ENCODE measurements at places on chromosomes 2 and 18.

- DNase-seq, result no peak
These were observed 48.1 kb downstream of the ODC1 start for GRCh38 chr2:10400002-10400401.

- DNase-seq, result no peak
These were observed 50.4 kb upstream of the NABP1 start for GRCh38 chr2:191627518-191627917.

GRCh38 chr2:220961143-220961860, 610.8 kb downstream of the EPHA4 start:
- no peak for DNase-seq

DNA sequence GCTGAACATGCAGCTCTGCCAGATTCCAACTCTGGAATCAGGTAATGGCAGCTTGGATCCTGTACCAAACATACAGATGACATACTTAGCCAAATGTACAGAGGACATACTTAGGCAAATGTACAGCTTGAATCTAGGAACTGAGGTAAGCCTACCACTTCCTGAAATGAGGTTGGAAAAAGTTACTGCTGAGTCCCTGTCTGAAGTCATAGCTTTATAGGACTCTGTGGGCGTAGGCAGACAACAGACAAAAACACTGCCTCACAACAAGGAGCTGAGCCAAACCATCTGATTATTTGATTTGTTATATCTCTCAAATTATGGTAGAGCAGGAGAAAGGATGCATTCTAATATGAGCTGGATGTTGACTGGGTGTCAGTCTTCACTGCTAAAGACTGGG, 290.2 kb upstream of the TCF4 start:
- no peak for DNase-seq

- DNase-seq, result no peak
These were observed 370.7 kb downstream of the SLC4A3 start for GRCh38 chr2:219998107-219998506.

GRCh38 chr2:120177001-120177621, 46.1 kb downstream of the TMEM185B start:
- peak; percentile 58 for DNase-seq

DNA sequence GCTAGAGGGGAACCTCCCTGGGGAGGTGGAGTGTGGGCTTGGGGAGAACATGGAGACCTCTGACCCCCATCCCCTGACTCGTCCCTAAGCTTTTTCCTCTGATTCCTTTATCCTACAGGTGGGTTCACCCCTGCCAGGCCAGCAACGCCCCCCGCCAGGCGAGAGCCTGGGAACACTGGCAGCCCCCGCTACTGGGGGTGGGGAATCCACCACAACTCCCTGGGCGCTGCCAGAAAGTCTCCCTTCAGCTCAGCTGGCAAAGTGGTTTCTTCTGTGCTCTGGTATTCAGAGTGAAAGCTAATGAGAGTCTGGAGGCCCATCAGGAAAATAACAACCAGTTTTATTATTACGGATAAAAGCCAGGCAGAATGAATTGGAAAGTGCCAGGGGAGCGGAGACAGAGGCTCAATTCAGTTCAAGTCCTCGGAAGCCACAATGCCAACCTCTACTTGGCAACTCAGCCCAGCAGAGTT, 2.8 kb downstream of the DIPK1C start:
- DNase-seq, result no peak

- no peak for DNase-seq
These were observed 43.7 kb upstream of the DARS1 start for GRCh38 chr2:136029149-136029548.

DNA sequence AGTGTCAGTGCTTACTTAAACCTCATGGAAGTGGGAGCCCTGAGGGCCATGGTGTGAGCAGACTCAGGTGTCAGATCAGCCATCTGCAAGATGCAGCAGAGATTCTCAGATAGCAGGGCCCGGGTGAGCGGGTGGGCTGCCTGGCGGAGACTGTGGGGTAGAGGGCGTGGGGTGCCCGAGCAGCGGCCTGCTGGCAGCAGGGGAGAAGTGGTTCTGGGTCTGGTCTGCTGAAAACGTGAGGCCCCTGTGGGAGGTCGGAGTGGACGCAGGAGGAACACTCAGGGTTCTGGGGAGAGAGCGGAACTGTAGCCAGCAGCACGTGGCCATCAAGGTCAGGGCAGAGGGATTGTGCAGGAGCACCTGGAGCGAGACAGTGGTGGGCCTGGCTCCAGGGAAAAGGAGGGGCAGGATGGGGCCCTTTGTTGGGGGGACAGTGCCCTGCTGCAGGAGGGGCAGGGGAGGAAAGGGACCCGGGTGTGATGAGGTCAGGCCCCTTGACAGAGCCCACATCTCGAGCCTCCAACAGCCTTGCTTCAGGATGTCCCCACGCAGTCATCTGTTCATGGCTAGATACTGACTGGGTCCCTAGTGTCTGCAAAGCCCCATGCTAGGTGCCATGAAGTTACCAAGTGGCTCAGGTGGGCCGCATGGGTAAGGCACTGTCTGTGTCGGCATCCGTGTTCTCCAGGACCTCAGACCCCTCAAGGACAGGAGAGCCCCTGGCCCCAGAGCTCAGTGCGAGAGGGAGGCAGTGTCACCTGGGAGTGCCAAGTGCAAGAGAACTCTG, 2.7 kb upstream of the ESPNL start:
- DNase-seq, result no peak

DNA sequence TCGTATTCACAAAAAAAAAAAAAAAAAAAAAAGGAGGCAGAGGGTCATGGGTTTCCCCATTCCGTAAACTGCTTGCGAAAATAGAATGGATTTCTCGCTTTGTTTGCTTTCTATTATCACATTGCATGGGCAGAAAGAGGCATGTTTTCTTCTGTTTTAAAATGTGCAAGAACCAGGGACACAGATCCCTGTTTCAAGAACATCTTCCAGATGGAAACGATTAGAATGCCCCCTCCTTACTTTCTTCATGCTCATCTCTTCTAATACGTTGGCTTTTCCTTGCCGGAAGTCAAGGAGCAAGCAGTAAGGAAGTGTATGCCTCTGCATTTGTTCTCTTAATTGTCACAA, 51.0 kb upstream of the ZNF516 start:
- no peak for DNase-seq

DNA sequence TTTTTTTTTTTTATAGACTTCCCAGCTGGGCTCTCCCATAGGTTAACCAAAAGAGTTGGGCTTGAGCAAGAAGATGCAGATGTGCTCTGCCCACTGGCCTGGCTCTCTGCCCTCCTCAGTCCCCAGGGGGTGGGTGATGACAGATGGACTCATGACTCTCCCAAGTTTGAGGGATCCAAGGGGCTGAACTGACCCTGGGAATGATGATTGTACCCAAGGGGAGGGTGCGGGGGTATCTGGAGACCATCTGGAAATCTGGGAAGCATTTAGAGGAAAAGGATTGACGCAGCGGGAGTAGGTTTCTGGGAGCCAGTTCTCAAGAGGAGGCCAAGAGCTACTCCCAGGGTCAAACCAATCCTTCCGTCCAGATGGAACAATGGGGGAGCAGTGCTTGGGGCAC, 330.8 kb downstream of the CYP26B1 start:
- DNase-seq, result no peak

- no peak for DNase-seq
These were observed 130.1 kb downstream of the RAB3GAP1 start for GRCh38 chr2:135182190-135182589.

- DNase-seq, result no peak
These were observed 74.7 kb upstream of the ODC1 start for GRCh38 chr2:10522726-10523405.

DNA sequence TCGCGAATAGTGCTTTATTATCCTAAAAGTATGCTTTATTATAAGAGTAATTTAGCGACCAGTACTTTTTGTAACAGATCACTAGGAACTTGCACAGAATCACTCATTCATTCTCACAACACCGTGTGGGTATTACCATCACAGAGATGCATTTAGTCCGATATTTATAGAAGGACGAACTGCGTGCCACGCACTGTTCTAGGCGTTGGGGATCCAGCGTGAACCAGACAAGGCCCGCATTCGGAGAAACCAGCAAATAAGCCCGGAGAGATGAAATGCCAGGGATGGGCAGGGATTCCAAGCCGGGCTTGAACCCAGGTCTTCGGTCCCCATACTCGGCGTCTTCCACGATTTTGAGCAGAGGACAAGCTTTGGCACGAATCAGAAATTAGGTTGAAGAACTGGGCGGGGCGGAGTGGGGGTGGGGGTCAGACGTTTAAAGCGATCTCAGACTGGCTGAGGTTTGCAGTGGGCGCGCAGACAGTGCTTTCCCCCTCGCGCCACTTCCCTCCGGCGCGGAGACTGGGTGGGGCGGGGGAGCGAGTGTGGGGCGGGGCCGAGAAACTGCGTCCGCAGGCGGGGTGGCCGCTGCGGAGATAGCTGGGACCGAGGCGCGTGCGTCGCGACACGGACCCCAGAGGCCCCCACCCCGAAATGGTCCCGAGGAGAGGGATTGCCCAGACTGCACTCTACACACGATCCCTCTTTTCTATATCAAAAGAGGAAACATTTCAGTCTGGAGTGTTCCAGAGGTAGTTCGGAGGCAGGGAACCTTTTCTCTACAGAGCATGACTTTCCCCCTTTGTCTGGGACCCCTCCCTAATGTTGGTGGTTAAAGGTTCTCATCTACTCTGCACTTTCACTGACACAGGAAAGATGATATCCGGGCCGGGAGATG, 1.1 kb upstream of the CXCR4 start:
- peak; percentile 52 for DNase-seq

GRCh38 chr2:159589286-159589685, 27.1 kb downstream of the BAZ2B start:
- DNase-seq, result no peak

DNA sequence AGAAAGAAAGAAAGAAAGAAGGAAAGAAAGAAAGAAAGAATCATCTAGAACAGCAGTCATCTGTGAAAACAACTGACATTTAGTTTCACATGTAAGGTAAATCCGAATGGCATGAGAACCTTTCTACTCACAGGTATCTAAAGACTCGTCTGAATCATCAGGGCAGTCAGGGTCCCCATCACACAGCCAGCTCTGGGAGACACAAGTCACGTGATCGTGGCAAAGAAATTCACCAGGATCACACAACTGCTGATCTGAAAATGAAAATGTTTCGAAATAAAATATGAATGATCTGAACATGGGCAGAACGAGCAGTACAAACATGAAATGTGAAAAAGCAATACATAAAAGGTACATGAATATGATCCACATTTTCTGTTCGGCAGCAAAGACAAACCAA, 320.7 kb downstream of the LRP1B start:
- no peak for DNase-seq

GRCh38 chr2:28219138-28219537, 173.5 kb upstream of the FOSL2 start:
- DNase-seq, result no peak

- DNase-seq, result no peak
These were observed 169.2 kb downstream of the GLI2 start for GRCh38 chr2:120904830-120905234.

- no peak for DNase-seq
These were observed 679.0 kb upstream of the ID2 start for GRCh38 chr2:8002765-8003393.

GRCh38 chr18:23526501-23527063, 23.3 kb downstream of the RMC1 start:
- DNase-seq, result no peak

- DNase-seq, result no peak
These were observed 673.2 kb downstream of the TMEM182 start for GRCh38 chr2:103435010-103435409.

- peak; percentile 53 for DNase-seq
These were observed 26.5 kb upstream of the MCFD2 start for GRCh38 chr2:46942143-46942526.

- no peak for DNase-seq
These were observed 242.2 kb downstream of the ZNF516 start for GRCh38 chr18:76252880-76253279.

DNA sequence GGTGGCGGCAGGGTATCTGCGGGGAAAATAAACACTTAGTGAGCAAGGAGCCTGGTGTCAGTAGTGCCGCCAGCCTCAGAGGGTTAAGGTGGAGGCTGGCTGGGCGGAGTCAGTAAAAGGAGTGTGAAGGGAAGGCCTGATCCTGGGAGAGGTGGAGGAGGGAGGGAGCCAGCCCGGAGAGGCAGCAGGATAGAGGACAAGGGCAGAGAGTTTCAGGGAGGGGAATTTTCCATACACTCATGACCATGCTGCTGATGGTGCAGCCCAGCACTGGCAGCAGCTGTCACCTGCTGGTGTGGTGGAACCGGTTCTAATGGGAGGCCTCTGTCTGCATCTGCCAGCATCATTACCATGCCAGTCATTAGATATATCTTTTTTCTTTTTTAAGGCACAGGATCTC, 2.0 kb upstream of the TEX44 start:
- DNase-seq, result no peak

GRCh38 chr2:216959433-216959832, 99.6 kb upstream of the TNP1 start:
- DNase-seq, result no peak

- DNase-seq, result no peak
These were observed 34.2 kb downstream of the MYO7B start for GRCh38 chr2:127569666-127570065.

GRCh38 chr18:3514312-3515216, 64.6 kb downstream of the TGIF1 start:
- no peak for DNase-seq

GRCh38 chr2:240813231-240813921, 6.6 kb downstream of the KIF1A start:
- DNase-seq, result no peak

- DNase-seq, result no peak
These were observed 121.2 kb downstream of the ZNF521 start for GRCh38 chr18:25230658-25231326.

GRCh38 chr2:71156573-71156972, 26.1 kb downstream of the MPHOSPH10 start:
- no peak for DNase-seq

GRCh38 chr2:14702258-14702657, 69.7 kb downstream of the LRATD1 start:
- DNase-seq, result no peak

GRCh38 chr2:200033929-200034328, 78.5 kb downstream of the MAIP1 start:
- DNase-seq, result no peak

DNA sequence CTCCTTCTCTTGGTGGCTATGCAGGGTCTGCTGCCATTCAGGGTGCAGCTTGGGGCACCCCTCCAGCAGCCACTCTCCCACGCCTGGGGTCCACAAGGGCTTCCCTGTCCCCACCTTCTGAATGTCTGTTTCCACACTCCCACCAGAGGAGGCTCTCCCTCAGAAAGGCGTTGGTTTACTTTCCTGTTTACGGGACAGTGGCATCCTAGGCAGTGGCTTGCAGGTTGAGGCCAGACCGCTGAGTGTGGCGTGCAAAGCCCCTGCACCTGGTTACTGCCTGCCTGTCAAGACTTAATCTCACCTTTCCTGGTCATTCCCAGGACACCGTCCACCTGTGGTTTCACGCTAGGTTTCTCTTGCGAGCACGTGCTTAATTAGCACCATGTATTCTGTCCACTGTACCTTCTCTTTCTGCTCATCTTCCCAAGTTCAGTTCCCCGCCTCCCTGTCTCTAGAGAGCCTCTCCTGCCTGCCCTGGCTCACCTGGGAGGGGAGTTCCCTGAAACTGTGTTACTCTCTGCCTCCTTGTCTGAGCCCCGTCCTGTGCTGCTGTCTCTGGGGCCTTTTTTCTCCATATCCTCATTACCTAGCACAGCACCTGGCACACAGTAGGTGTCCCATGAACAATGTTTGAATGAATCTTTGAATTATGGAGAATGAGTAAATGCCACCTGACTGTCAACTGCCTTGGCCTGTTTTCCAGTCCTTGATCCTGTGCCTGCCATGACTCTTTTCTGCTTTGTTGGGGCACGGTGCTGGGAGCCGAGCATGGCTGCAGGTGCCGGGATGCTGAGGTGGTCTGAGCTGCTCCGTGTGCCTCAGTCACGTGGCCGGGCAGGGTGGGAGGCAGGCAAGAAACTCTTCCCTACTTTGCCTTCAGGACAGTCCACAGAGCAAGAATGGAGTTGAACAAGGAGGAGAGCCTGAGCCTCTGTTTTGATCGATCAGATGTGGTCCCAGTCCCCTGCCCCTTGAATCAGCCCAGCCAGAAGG, 56.4 kb downstream of the ARHGEF4 start:
- no peak for DNase-seq

Measured in stimulated activated CD4-positive, alpha-beta T cell treated with anti-CD3 and anti-CD28 coated beads, Interleukin-15, amount 100 ng/mL, for 1 hour (primary cell).